ENCODE measurements at places on chromosomes 3 and 15.

DNA sequence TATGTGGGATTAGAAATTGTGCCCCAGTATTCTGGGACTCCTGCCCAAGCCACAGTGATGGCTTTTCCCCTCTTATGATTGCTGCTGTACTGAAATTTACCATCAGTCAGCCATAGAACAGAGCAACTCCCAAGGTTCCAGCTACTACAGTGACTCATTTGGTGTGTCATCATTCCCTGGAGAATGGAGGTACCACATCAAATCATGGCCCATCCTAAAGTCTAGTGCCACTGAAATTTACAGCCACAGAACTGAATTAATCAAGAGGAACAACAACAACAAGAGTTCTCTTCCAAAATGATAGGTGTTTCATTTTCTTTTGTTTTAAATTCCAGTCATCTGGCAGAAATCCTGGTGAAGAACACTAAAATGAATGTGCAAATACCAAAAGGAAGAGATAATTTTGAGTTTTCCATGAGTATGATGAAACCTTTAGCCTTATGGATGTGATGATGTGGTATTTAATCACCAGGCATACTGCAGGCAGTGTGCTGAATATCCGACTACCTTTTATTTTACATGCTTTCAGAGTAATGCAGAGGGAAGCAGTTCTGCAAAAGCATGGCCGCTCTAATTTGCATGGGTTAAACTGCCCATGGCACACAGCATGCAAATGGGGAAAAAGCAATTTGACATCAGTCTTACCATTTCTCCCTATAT lies 75.6 kb upstream of the SLC2A2 start:
- no peak for DNase-seq

DNA sequence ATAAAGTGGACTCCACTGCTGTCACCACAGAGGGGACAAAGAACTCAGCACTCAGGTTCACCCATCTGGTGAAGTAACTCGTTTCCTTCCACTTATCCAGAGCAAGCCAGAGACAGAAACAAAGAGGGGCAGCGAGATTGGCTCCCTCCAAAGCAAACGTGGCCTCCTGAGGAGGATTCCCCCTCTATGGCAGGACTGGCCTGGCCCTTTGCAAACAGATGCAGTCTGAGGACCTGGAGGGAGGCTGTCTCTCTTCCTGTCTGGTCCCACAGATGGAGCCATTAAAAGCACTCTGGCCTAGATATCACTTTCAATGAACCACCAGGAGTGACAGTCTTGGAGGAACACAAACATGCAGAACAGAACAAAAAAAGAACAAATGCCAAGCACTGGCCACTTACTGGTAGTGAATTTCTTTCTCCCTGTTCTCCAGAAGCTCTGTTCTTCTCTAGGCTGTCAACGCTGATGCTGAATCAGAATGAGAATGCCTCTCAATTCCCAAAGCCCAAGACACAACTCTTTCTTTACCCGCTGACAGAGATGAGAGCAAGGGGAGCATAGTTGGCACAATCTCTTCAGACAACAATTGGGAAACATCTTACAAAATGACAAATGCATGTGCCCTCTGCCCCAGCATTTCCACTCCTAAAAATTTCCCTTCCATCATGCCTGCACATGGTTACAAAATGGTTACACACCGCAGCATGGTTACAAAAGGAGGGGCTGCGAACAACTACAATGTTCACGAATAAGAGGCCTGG lies 14.3 kb downstream of the KLHL25 start:
- no peak for DNase-seq

- DNase-seq, result no peak
Observed at GRCh38 chr3:57179580-57180410, 14.6 kb upstream of the IL17RD start.

GRCh38 chr15:80260551-80260950 lies 8.5 kb upstream of the CTXND1 start:
- no peak for DNase-seq

- DNase-seq, result no peak
Observed at GRCh38 chr3:68880632-68881031, 51.7 kb downstream of the TAFA4 start.

- DNase-seq, result no peak
Observed at GRCh38 chr15:39290711-39291435, 290.0 kb upstream of the THBS1 start.

DNA sequence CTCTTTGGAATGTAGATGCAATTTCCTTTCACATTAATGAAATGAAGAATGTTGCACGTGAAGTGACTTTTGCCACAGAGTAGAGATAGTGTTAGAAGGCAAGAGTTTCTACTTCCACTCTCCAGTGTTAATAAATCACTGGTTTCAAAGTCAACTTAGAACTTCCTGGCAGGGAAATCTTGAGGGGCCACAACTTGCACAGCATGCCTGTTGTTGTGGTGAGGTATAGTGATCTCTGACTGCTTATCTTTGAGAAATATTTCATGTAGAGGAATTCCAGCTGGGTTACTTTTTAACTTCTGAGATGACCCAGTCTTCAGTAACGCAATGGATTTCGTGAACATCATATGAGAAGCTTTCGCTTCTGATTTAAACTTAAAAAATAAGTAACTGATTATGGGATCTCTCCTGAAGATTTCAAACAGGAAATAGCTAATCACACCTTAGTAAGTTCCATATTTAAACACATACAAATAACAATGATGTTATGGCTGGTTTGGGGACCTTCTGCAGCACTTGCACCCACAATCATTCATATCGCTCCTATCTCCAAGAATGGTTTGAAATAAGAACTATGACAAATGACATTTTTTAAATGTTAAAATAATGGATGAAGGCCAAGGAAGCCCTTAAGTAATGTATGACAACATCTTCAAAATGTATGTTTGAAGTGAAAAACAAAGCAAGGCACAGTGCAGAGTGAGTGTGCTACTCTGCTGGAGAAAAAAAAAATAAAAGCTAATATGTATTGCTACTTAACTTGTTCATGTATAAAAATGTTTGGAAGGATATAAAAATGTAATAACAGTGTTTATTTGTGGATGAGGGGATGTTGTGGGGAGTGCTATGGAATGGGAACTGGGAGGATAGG lies 726.5 kb upstream of the NECTIN3 start:
- DNase-seq, result no peak

Data from stimulated activated CD8-positive, alpha-beta memory T cell treated with anti-CD3 and anti-CD28 coated beads, Interleukin-7, amount 100 ng/mL, for 24 hours (primary cell).